ENCODE measurements at places on chromosomes 12 and 14.

GRCh38 chr12:11581179-11581755, 68.2 kb upstream of the ETV6 start:
- DNase-seq = peak; percentile 45

GRCh38 chr12:3772380-3772779, 19.5 kb upstream of the CRACR2A start:
- no peak for DNase-seq

GRCh38 chr12:6676962-6677361, 12.2 kb downstream of the ZNF384 start:
- no peak for DNase-seq

- no peak for DNase-seq
These were observed 119.0 kb upstream of the ATP2B1 start for GRCh38 chr12:89827592-89827991.

DNA sequence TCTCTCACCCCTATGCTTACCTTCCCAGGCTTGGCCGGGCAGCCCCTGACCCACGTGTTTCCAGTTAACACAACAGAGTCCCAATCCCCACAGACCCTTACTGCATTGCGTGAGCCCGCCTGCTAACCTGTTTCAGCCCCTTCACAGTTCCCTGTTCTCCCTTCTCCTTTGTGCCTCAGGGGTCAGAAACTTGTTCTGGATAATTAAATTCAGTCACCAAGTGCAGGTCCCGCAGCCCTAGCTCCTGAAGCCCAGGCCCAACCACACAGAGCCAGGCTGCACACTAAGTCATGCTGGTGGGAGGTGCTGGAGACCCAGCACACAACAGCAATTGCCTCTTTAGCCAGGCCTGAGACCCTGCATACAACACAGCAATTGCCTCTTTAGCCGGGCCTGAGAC, 9.6 kb downstream of the ISM2 start:
- no peak for DNase-seq

DNA sequence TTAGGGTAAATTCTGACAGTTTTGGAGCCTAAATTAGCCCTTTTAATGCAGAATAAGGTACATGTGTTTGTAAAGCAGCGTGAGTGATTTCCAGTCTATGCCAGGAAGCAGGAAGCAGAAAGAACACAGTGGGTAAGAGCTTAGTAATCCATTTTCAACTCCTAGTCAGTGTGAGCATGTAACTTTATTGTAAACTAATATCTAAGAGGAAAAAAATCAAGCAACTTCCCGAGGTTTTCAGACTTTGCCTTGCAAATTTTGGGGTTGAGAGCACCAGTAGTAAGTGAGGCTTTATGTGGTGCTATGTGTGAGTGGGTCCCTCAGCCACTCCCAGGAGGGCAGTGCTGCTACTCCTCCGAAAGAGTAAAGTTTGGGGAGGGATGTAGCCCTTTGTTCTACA, 2.9 kb downstream of the CIPC start:
- DNase-seq = no peak

GRCh38 chr12:90896164-90896563, 58.8 kb downstream of the CCER1 start:
- no peak for DNase-seq

- no peak for DNase-seq
These were observed 177.6 kb downstream of the CALM1 start for GRCh38 chr14:90574188-90575131.

- no peak for DNase-seq
These were observed 56.0 kb downstream of the SYNE2 start for GRCh38 chr14:63908667-63909264.

DNA sequence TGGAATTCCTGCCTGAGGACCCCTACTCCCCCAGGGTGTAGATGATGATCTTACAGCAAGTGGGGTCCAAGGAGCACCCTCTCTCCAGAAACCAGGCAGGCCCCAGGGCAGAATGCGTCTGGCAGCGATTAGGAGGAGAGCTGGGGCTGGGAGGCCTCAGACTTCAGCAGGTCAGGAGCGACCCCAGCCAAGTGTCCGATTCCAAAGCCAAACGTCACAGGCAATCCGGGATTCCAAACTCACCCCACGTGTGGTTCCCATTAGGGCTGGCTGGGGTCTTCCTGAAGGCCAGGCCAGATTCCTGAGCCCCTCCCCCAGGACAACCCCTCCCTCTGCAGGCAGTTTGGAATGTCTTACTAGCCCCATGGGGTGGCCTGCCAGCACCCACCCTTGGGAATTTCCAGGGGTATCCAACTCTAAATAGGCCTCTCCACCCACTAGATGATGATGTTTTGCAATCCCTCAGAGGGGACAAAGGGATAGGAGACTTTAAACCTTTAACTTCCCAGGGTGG, 17.3 kb upstream of the FIGNL2 start:
- no peak for DNase-seq

DNA sequence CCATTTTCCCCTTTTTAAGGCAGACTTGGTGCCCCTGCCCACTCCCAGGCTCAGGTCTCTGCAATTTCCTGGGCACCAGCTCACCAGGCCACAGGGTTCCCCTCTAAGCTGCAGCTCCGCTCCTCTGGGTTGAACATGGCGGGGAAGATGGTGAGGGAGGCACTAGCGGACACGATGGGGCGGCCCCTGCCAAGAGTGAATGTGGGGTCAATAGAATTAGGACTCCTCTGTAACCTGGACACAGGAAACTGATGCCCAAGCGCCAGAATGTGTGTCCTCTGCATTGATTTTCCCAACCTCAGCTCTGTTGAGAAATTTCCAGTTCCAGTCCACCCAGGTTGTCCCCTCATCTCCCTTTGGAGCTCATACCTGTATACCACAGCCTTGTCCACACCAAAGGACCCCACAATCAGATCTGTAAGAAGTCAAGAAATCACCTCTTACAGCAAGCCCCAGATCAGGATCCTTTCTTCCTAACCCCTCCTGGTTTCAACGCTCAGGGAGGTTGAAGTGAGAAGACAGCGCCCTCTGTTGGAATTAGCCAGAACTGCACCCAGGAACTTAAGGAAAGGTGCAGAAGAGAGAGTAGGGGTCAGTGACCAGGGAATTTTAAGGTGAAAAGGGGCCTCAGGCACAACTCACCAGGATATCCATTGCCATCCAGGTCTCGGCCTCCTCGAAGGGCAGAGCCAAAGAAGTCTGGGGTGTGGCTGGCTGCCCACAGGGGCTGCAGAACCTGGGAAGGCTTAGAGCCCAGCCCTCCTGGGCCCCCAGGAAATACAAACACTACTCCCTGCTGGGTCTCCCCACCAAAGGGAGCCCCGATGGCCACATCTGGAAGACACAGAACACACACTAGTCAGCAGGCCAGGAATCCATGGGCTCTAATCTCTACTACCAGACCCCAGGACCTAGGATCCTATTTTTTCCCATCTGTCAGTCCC, 14.7 kb downstream of the ITGA5 start:
- no peak for DNase-seq

- DNase-seq = no peak
These were observed 42.0 kb downstream of the NCOR2 start for GRCh38 chr12:124525455-124525854.
